ENCODE measurements at places on chromosomes 16 and 17.

DNA sequence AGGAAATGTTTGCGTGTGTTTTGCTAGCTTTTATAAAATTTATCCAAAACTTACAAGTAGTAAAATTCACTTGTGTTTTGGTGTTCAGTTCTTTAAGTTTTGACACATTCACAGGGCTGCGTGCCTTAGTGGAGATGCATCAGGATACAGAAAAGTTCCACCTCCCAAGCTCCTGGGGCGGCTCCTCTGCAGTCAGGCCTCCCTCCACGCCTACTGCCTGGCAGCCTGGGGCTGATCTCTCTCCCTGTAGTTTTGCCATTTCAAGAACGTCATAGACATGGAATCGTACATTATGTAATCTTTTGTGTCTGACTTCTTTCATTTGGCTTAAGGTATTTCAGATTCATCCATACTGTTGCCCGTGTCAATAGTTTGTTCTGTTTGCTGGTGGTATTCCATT, 27.2 kb upstream of the IRF8 start:
- no peak for DNase-seq

- no peak for DNase-seq
Measured at GRCh38 chr16:870856-871561, 70.5 kb upstream of the GNG13 start.

GRCh38 chr17:47229535-47230443, 20.6 kb downstream of the MYL4 start:
- DNase-seq, result peak; percentile 89

GRCh38 chr16:50559804-50560514, 11.8 kb downstream of the NKD1 start:
- no peak for DNase-seq

DNA sequence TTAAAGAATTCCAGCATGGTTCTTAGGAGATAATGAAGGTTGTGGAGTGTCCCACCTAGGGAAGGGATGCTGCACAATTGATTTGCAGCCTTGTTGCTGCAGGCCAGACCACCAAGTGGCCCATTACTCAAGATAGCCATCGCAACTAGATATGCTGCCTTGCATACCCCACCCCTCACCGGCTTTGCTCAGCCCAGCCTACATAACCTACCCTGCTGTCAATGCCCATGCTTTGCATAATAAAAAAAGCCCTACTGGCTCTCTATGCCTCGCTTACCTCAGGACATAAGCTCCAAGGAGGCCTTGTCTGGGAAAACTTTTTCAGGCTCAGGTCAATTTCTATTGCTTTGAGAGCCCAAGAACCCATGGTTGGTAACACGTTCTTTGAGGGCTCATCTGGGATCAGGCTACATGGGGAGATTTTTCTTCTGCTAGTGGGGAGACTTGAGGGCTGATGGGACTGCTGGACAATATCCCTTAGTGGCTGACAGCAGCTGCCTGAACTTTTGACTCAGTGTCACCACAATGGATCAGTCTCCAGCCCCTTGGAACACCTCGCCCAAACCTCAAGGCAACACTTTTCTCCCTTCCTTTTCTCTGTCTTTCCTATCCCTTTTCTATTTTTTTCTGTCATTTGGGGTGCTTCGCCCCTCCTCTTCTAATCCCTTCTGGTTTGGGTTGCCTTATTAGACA, 38.3 kb downstream of the SCPEP1 start:
- no peak for DNase-seq

DNA sequence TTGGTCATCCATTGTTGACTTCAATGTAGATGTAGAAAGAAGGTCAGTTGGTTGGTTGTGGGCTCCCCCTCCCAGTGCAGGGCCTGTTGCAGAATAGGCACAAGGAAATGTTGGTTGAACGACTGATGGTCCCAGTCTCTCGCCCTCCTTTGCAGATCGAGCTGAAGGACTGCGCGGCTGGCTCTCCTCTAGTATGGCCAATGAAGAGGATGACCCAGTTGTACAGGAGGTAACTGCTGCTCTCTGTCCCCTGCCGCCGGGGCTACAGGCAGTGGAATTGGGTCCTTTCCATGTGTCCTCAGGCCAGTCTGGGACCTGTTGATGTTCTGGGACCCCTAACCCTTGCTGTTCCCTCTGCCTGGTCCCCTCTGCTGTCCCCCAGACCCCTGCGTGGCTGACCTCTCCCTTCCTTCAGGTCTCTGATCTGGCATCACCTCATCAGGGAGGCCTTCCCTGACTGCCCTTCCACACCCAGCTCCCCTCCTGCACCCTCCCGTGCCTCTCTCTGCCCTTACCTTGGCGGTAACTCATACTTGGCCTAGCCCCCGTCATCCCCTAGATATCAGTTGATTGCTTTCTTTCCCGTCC, 5.7 kb downstream of the POLR3E start:
- no peak for DNase-seq

DNA sequence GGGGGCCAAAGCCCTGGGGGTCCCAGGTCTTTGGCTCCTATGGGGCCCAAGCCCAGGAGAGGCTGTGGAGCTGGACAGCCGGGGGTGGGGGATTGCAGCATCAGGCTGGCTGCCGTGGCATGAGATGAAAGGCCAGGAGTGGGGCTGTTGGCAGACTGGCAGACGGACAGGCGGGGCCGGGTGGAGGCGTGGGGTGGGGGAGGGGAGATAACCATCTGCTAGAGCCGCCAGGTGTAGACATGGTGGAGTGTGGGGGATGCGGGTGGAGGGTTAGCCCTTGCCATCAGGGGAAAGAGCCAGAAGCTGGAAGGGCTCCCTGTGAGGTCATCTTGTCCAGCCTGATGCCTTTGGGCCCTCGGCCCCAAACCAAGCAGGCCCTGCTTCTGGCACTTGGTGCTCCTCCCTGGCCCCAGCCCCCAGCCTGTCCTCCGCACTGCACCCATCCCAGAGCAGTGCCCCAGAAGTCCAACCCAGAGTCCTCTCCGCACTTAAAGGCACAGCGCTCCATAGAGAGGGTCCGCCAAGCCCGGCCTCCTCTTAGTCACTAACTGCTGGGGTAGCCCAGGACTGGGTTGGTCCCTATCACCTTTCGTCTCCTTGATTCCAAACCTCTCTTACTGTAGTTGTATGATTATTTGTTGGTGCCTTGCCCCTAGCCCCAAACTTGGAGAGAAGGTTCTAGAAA, 33.3 kb upstream of the DLX4 start:
- DNase-seq, result no peak

GRCh38 chr16:4475880-4476788, at the start of gene HMOX2:
HMOX2 (plus strand) TSS chr16:4476398; CDS start chr16:4505525, 29,127 bp downstream.
- DNase-seq, result peak; percentile 97

DNA sequence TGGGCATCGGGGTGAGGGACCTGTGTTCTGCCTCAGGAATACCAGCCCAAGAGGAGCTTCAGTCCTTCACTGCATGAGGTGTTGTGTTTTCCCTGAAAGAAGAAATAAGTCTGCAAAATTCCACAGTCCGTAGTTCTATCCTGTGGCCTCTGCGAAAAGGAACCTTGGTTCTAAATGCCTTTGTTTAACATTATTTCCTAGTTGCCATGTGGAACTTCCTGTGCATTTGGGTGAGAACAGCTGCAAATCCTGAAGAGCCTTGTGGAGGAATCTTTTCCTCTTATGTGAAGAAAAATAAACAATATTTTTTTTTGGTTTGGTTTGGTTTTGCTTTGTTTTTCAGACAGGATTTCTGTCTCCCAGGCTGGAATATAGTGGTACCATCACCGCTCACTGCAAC, 9.8 kb downstream of the PSKH1 start:
- no peak for DNase-seq

- DNase-seq, result no peak
Measured at GRCh38 chr17:19645734-19646201, 2.8 kb upstream of the ALDH3A2 start.

GRCh38 chr17:8227238-8227581, 16.8 kb upstream of the AURKB start:
- DNase-seq, result no peak

- no peak for DNase-seq
Measured at GRCh38 chr16:8826278-8826879, 28.7 kb downstream of the PMM2 start.

GRCh38 chr17:81831957-81832607, 1.0 kb downstream of the MCRIP1 start:
- no peak for DNase-seq

- no peak for DNase-seq
Measured at GRCh38 chr16:88435437-88436355, 17.4 kb upstream of the ZFPM1 start.

DNA sequence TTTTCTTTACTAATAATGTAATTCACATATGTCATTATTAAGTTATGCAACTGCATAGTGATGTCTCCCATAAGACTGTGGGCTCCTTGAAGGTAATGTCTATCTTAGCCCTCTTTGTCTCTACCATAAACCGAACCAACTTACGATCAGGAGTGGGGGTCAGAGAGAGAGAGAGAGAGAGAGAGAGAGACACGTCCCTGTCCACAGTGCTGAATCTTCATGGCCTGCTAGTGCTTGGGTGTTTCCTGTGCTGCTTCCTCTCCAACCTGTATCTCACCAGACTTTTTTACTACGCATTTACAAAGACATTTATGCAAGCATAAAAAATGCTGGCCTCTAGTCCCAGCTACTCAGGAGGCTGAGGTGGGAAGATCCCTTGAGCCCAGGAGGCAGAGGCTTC, 52.2 kb upstream of the HAPSTR1 start:
- DNase-seq, result no peak

DNA sequence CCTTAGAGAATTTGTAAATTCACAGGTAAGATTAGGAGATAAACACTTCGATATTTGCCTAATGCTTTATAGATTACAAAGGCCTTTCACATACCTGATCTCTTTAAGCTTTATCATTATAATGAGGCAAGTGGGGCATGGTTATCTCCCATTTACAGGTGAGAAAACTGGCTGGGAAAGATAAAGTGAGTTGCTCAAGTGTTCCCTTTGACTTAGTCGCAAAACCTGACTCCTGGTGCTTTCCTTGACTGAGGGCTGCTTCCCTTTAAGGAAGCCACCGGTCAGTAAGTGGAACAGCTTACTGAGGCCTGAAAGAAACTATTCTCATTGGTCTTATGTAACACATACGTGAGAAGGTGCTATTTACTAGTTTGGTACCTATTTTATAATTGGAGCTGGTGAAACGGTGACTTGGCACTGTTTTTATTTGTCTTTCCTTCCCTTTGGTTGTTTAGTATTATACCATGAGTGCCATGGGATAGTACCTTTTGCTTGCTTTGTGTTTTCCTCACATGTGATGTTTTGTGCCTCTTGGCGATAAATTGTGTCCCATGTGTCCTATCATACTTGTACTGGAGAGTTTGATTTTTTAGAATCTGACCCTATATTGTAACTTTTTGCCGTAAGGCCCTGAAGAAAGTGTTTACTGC, 57.2 kb downstream of the NUP88 start:
- DNase-seq, result no peak

GRCh38 chr16:80500116-80500859, 40.5 kb upstream of the DYNLRB2 start:
- DNase-seq, result no peak

DNA sequence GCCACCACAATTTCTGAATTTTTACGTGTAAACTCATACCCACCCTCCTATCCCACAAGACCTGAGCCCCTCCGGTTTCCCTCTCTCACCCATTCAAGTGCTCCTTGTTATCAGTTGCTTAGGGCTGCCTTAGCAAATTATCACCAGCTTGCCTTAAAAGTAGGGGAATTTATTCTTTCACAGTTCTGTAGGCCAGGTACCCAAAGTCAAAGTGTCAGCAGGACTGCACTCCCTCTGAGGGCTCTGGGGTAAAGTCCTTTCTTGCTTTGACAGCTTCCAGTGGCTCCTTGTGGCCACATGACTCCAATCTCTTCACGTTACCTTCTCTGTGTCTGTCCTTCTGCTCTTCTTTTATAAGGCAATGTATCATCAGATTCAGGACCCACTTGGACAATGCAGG, 7.9 kb upstream of the TMEM220 start:
- DNase-seq, result no peak

GRCh38 chr16:57628008-57628781, at the start of gene ADGRG1:
ADGRG1 (plus strand) TSS chr16:57628630; CDS start chr16:57650288, 21,658 bp downstream.
- DNase-seq, result peak; percentile 96

DNA sequence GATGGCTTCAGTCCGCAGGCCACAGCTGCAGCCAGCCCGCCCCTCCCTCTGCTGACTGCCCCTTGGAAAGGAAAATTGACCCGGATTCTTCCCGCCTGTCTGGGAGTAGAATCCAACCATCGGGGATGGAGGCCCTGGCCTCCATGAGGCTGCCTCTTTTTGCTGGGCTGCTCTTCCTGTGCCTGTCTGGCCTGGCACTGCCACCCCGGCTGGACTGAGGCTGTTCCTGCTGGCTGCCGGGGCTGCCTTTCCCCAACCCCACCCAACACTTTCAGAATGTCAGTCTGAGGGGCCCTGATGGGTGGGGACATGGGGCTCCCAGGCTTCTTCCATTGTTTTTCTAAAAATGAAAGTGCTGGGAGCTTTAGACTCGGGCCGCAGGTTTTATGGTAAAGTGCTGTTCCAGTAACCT, 7.3 kb downstream of the BAHCC1 start:
- no peak for DNase-seq

DNA sequence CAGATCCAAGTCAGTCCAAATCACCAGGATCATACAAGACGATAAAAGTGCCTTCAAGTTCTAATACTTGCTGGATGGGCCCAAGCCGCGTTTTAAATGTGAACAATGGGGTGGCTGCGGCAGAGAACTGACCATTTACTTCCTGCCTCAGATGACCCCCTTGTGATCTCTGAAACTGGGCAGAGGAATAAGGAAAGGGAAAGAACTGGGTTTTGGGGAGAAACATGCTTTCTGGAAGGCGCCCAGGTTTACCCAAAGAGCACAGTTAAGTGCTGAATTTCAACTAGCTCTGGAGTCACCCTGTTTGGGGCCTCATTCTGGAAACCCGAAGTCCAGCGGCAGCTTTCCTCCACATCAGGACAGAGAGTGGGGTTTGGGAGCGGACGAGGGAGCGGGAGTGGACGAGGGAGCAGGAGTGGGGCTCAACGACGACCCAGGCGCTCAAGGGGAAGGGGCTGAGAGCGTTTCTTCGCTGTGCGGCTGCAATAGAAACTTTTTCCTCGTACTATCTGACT, 1.6 kb downstream of the FAM20A start:
- no peak for DNase-seq

- DNase-seq, result no peak
Measured at GRCh38 chr17:63835167-63835720, 7.2 kb downstream of the SMARCD2 start.

DNA sequence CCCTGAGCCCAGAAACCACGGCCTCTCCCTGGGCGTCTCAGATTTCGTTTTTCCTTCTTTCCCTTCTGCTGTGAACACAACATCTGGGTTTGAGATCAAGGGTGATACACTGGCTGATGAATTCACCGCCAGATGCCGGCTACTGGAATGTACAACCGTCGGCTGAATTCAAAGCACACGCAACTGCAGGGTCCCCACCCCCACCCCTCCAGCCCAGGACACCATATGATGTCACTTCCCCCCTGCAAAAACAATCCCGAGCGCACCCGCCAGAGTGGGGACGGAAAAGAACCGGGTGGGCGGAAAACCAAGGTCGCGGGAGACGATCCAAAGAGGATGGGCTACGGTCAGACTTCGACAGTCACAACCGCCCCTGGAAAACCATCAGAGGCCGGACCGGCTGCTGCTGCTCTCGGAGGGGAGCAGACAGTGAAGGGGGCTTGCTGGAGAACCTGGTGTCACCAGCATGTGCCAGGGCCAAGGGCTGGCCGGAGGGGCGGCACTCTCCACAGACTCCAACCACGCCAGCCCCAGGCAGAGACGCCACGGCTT, 23.3 kb downstream of the CEP295NL start:
- peak; percentile 89 for DNase-seq

All from urothelium cell line (cell line).